Activated T-cell treated with anti-CD3 and anti-CD28 coated beads for 48 hours (primary cell): ENCODE measurements at places on chromosomes 16 and 17.

- no peak for DNase-seq
These were observed 2.3 kb downstream of the ARL4D start for GRCh38 chr17:43400943-43401717.

- no peak for DNase-seq
These were observed 45.6 kb upstream of the BAHCC1 start for GRCh38 chr17:81349397-81350319.

DNA sequence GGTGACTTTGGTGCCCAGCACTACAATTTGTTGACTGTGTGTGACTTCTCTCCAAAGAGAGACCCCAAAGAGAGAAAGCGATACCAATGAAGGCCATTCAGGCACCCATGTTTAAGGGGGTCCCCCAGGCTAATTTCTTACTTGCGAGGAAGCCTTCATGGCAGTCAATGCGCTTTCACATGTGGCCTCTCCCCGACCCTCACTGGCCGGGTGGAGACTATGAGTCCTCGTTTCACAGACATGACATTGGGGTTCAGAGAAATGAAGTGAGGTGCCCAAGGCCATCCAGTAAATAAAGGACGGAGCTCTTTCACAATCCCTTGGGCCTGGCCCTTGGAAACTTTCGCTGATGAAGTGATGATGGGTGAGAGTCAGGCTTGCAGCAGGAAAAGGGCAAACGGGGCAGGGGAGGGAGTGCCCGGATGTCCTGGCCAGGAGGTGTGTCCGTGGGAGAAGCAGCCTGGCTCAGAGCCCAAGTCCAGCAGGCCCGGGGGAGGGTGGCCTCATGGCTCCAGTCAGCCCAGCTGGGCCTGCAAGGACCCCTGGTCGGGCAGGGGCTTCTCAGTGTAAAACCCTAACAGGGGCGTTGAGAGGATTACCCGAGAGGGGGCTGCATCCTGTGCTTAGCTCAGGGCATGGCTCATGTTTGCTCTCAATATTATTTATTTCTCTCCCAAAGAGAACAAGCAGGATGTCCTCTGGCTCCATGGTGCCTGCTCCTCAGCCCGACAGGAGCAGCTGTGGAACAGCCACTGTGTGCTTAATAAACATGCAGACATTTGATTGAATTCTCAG lies 14.7 kb downstream of the TBX2 start:
- DNase-seq: no peak

- DNase-seq: no peak
These were observed 1376.4 kb downstream of the CDH11 start for GRCh38 chr16:63745456-63745855.

- no peak for DNase-seq
These were observed 29.0 kb upstream of the SSTR2 start for GRCh38 chr17:73135766-73136165.

DNA sequence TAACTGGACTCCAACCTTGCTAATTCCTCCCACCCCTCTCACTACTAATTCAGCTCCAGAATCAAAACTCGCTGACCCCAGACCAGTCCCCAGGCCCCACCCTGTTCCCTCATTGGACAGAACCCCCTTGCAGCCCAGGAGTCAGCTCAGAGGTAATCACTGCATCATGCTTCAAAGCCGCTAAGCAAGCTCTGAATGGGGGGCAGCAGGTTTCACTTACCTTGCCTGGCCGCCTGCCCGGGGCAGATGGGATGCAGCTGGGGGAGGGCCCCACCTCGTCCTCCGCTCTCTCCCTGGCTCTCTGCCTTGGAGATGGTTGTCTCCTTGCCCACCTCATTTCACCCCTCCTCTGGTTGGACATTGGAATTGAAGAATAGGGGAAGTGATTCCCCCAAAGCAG lies 4.8 kb upstream of the NGFR start:
- no peak for DNase-seq

DNA sequence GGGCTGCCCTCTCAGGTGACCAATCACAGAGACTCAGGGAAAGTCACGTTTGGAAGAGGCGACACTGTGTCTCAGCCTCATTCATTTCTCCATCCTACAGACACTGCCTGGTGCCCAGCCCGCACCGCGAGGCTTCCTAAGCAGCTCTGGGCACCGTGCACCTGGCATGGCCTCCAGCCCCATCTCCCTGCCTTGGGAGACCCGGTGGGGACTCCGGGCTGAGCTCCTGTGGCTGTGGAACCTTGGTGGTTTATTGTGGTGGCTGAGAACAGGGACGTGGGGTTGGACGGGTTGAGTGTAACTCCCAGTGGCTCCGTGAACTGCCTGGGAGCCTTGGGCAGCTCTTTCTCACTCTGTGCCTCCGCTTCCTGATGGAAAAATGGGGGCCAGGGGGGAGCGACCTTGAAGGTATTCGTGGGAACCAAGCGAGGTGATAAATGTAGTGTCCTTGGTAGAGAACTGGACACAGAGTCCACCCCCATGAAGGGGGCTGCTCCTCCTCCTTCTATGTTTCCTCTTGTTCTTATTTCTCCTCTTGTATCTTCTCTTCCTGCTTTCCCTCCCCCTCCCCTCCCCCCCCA lies 215.4 kb downstream of the SEC14L1 start:
- DNase-seq: no peak

DNA sequence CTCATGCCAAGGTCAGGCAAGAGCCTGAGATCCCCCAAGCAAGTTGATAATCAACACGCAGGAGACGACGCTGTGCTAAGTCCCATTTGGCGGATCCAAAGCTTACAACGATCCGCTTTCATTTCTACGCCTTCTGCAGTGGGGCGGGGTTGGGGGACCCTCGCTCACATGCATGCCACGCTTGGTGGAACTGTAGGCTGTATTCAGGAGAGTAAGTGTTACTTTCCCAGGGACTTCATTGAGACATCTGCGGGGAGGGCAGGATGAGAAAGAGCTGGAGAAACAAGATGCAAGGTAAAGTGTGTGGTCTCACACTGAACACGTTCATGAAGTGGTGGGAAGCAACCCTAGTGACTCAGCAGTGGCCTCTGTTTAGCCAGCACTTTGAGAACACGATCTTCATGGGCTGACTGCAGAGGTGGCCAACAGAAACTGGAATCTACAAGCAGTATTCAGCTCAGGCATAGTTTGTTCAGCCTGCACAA lies 100.5 kb downstream of the XYLT1 start:
- DNase-seq: no peak

DNA sequence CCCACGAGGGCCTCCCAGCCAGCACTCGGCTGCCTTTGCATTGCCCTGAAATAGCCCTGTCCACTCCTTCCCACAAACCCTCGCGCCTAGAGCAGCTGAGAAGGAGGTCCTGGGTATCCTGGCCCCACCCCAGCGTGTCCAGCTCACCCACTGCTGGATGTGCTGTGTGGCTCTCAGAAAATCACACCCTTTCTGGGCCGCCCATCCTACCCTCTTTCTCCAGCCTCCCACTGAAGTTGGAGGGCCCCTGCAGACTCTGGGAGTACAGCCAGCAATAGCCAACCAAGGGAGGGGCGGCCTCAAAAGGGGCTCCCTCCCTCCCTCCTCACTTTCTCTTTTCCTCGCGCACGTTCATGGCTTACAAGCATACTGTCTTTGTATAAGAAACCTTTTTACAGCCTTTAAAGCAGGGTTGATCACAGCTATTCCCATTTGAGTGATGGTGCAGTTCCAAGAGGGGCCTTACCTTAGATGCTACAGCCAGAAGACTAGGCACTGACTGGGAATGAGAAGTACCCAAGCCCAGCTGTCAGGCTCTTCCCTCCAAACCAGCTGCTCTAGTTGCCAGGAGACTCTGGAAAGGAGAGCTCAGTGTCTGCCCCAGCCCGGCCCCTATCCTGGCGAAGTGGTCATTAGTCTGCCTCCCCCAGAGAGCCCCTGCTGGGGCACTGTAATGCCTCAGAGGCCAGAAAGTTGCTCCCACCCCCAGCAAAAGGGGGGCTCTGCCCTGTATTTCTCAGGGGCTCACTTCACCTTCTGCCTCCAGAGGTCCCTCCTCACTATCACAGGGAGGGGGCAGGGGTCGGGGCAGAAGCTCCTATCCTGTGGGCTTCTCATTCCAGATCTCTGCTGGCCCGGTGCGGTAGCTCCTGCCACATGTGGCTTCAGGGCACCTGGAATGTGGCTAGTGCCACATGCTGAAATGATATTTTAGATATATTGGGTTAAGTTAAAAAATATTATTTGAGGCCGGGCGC lies 38.1 kb downstream of the DCAKD start:
- DNase-seq: no peak

DNA sequence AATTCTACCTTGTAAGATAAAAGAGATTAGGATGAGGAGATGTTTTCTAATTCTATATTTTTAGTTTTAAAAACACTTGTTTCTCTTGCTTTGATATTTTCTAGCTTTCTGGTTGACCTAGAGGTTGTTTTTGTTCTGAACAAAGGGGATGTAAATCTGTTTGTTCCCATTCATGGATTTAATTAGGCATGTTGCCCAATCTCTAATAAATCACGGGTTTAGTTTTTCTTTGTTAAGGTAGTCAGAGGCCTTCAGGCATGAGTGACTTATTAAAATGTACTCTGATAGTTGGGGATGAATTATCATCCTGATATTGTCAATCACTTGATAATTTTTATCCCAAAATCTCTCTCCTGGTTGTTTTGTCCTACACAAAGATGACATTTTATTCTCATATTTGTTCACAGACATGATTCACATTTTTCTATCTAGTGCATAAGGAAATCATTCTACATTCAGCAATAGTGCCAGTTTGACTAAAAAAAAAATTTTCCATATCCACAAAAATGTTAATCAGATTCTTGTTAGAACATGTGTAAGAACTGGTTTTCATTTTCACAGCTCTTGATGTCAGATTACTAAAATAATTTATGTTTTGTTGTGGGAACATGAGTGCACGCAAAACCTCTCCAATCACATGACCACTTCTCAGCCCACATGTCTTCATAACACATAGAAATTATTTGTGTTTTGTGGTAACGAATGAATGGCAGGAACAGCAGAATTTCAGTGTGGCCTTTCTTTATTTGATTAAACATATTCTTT lies 95.7 kb upstream of the AKTIP start:
- DNase-seq: no peak

GRCh38 chr17:40018211-40019121 lies 3.2 kb downstream of the CSF3 start:
- DNase-seq: no peak

DNA sequence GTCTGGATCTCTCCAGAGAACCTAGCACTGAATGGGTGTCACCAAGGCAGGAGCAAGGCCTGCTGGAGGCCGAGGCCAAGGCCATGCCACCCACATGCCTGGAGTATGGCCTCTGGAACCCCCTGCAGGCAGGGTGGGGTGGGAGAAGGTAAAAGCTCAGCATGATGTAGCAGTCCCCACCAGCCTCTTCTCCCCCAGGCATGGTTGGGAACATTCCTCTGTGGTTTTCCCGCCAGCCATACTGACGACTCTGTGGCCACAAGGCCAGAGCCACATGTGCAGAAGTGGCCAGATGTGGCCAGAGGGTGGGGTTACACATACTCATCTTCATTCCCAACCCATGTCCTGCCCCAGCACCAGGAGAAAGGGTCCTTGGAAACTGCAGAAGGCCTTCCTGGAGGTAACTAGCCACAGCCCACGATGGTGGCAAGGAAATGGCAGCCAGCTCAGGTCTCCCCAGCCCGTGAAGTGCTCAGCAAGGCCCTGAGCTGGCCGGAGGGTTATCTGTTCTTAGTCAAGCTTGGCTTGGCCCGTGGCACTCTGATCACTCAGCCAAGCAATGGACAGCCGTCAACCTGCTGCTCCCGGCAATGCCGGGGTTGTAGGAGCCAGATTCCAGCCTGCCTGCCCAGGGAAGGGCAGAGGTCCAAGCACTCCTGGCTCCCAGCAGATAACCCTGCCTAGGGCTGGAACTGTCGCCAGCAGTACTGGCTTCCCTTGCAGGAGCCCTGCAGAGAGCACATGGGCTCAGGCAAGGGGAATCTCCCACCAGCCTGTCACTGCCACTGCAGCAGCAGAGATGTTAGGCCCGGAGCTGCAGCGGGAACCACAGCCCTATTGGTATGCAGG lies 26.1 kb downstream of the HDAC5 start:
- DNase-seq: no peak

- no peak for DNase-seq
These were observed 1.2 kb upstream of the PDIA2 start for GRCh38 chr16:281660-282255.

DNA sequence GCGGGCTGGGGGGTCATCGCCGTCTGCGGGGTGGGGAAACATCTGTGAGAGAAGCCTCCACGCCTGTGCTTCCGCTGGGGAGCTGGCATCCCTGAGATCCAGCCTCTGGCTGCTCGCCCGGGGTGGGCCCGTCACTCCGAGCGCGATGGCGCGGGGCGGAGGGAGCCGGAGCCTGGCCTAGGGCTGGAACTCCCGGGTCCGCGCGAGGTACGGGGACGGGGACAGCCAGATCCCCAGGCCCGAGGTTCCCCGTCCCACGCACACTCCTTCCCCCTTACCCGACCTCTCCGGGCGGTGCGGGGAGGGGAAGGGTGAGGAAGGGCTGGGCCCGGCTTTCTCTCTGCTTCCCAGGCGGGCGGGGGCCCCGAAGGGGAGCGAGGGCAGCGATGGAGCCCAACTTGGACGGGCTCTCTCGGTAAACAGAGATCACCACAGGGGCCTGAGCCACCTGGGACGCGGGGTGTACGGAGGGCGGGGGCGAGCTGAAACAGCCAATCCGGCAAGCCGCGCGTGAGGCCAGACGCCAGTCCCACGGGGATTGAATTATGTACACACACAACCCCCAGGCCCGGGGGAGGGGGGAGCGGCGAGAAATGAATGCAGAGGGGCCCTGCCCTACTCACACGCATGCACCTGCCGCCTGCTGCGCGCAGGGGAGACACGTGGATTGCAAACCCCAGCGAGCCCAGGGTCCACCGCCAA lies at the start of gene SLC16A11:
TSS of gene SLC16A11 (minus strand) at position 596 of the 702 bp plus-strand sequence. CDS start at position 17, 579 bp downstream.
- no peak for DNase-seq

DNA sequence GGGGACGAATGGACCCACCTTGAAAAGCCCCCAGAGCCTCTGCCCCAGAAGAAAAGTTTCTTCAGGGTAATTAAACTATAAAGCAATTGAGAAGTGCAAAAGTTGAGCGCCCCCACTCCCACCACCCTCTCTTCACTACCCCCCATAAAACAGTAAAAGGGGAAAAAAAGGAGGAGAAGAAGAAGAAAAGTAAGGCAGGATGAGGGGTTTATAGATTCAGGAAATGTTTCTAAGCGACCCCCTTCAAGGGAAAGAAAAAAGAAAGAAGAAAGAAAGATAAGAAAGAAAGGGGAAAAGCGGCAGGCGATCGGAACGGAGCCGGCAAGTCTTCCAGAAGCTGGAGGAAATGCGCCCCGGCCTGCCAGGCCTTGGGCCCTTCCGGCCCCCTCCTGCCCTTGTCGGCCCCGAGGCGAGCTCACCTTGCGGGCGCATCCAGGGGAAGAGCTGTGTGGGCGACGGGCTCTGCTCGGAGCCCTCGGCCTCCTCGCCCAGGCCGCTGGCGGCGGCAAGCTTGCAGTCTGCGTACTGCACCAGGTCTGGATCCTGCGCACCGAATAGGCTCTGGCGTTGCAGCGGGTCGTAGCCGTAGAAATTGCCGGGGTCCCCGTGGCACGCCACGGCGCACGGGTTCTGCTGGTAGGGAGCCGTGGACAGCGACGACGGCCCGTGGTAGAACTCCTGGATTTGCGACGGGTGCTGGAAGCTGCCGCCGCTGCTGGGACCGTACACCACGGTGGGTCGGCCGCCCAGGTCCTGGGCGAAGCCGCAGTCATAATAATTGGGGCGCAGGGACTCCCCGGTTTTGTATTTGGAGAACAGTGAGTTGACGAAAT lies 1.0 kb downstream of the HOXB8 start:
- DNase-seq: no peak

- DNase-seq: no peak
These were observed 436.5 kb downstream of the HAPSTR1 start for GRCh38 chr16:9527976-9528375.

- no peak for DNase-seq
These were observed 16.3 kb downstream of the UNC45B start for GRCh38 chr17:35163886-35164285.

GRCh38 chr17:35879773-35880654 lies at the start of gene CCL5:
Gene CCL5 (minus strand): TSS chr17:35880360.
- DNase-seq: no peak
